ENCODE measurements at places on chromosomes 12 and 14. TPM values are rescaled to one million over a fixed set of nuclear protein-coding genes. Genes with fewer than 3 reads are reported as not detected.

Gene DEPDC4
- 0.64 TPM for polyA plus RNA-seq

DNA sequence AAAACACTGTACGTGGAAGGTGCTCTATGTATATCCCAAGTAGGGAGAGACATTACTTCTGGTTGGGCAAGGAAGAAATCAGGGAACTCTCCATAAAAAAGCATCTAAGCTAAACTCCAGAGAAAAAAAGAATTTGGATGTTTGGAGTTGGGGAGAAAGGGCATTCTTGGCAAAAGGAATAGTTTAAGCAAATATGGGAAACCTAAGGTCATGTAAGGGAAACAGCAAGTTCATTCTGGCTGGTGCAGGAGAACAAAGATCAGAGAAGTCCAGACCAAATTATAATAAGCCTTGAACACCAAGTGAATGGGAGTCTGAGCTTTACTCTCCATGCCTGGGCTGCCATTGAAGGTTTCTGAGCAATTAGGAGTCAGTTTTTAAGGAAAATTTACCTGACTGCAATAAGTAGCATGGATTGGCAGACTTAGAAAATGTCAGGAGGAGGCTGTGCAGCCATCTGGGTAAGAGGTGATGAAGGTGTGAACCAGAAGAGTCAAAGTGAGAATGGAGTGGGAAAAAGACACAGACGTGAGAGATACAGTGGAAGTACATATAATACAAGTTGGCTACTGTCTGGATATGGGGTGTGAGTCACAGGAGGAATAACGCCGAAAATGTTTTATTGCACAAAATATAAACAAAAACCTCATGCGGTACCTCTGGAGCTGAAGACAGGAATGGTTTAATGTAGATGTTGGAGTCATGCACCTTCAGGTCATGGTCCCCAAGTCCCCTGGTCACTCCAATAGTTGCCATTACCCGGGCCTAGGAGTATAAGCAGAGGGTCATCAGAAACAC, 222.6 kb downstream of the MON2 start:
- DNase-seq, result no peak

GRCh38 chr14:55220230-55220629, 28.8 kb upstream of the DLGAP5 start:
- DNase-seq, result no peak

DNA sequence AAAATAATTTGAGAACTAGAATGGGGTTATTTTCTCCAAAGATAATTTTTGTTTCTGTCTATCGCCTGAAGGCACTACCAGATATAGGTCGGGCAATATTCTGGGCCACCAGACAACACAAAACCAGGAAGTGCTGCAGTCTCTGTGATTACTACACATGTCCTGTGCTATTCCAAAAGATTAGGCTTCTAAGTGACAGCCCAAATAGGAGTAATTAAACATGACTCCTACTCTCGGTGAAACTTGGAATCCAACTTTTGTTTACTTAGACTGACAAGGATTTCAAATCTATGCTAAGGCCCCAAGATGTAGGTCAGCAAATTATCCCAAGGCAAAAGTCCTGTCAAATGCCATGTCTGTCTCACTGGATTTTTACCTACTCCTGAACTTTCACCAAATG, 157.6 kb upstream of the LRFN5 start:
- DNase-seq, result no peak

DNA sequence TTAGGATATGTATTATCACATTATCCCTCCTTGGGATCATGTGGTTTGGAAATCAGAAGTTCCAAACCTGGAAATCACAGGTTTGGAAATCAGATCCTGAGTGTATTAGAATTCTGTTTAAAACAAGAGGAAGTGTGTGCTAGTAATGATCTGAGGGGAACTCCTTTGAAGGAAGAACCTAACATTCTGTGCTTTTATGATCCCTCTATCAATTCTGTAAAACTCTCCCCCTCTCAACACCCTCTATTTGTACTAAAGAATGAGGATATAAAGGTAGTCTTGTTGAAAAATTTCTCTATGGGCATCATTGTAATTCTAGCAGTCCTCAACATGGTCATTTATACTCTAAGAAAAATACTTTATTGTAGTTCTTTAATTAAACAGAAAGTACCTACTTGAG, 97.4 kb downstream of the SRGAP1 start:
- no peak for DNase-seq

GRCh38 chr14:91708795-91709194, 23.1 kb downstream of the CATSPERB start:
- DNase-seq, result no peak
